Stimulated activated CD8-positive, alpha-beta memory T cell treated with anti-CD3 and anti-CD28 coated beads, Interleukin-2, amount 100 ng/mL, for 1 hour (primary cell): ENCODE measurements at places on chromosomes 3 and 15.

DNA sequence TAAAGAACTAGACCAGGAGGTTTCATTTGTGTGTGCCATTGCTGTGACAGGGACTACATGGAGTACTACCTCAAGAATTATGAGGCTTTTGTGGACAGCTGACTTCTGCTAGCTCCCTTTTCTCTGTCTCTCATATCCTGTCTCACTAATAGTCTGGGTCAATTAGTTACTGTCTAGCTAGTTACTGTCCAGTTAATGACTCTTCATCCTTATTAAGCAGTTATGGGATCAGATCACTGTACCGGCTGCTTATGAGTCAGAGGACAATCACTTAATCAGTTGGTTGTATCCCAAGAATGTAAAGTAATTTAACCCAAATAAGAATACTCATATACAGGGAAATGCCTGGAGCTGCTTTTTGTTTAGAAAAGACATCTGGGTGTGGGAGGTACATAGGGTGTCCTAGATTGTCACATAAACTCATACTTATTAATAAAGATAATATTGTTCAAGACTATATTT, 158.0 kb downstream of the CDIN1 start:
- DNase-seq: no peak

DNA sequence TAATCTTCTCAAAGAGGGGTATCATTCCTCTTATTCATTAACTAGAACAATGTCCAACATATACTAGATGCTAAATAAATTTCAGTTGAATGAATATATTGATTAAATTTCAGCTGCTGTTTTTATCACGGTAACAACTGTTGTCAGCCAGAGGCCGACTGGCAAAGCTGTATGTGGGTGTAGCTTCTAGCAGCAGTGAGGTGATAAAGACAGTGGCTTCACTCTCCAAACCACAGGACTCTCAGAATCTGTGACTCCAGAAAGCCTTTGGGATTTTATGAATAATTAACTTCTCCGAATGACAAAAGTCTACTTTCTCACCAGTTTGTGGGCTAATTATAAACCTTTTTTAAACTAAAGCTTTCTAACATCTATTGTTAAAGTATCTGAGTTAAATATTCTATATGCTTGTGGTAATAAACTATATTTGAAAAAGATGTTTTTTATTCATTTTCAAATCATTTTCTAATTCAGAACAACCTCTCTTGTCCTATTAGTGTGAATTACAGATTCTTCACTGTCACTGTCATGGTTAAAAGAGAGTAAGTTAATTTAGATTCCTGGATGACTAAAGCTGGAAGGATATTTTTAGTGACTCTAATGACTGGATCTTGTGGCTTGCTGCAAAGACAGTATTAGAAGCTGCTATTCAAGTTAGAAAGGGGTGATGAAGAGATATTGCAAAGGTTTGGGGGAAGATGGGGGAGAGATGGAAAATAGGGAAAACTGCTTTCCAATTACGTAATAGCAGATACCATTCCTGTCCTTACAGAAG, 796.4 kb upstream of the ARPP21 start:
- no peak for DNase-seq

DNA sequence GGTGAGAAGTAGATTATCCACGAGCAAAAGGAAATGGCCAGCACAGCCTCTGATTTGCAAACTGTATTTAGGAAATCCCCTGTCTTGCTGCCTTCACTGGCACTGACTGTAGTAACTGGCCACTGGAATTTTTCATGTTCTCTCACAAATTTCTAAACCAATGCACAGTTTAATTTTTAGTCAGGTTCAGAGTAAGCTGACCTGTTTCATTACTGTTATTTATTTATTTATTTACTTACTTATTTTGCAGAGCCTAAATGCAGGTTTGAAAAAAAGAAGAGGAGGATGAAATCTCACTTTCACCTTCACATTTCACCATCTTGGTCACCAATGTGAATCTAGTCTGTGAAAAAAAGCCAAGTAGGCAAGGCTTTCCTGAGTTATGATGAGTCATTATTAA, 291.0 kb downstream of the PLOD2 start:
- DNase-seq: no peak

DNA sequence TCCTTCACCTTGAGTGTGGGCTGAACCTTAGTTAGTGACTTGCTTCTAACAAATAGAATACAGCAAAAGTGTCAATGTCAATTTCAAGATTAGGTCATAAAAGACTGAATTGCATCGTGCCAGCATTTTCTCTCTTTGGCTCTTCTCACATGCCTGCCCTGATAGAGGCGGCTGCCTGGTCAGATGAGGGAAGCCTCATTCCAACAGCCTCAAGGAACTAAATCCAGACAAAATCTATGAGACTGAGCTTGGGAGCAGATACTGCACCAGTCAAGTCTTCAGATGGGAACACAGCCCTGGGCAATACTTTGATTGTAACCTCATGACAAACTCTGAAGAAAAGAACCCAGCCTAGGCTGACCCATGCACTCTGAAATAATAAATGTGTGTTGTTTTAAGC, 63.5 kb upstream of the MFGE8 start:
- DNase-seq: no peak

- no peak for DNase-seq
Measured at GRCh38 chr3:127424766-127425504, 137.1 kb upstream of the PRR20G start.

DNA sequence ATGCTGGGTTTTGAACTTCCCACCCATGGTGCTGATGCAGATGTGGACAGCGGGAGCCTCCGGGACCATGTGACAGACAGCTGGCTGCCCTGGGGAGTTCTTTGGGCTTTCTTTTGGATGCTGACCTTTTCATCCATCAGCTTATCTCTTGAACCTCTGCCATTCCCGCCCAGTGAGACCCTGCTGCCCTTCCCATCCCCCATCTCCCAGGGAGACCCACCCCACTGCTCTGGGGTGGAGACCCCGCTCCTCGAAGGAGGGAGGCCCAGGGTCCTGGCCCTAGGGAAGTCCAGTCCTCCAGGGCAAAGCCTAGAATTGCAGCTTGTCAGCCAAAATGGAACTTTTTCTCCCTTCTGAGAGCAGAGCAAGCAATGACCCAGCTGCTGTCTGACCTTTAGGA, 64.0 kb downstream of the ITGA11 start:
- DNase-seq: no peak

DNA sequence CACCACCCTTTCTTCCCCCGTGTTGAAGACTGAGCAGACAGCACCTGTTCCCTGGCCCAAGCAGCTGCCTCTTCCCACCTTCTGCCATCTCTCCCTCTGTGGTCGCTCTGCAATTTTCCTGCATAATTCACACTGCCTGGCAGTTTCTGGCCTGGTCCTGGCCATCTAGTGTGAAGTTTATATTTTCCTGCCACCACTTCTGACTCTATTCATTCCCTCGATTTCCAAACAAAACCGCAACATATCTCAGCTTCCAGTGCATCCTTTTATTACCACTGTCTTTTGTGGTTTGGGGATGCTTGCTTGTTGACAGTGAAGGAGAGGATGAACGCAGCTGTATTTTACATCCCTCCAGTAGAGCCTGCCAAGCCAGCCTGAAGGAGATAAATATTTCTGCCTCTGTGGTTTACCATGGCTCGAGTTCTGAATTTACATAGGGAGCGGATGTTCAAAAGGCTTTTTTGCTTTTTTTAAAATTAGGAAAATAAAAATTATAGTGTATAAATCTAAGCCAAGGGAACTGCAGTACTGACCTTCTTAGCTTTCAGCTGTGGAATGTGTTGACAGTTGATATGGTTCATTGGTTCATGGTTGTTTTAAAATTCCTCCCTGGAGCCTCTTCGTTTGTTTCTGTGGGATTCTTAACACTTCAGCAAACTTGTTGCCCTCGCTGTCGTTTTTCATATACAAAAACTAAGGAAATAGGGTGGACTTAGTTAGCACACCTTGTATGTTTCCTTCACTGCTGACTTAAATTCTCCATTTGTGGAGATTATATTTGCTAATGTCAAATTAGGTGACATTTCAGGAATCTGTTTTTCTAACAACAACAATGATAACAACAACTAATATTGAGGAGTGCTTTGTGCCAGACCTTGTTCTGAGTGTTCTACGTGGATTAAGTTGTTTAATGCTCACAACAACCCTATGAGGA, 250.5 kb downstream of the ADAMTSL3 start:
- no peak for DNase-seq

GRCh38 chr3:174460831-174461230, 398.3 kb upstream of the NAALADL2 start:
- no peak for DNase-seq

- DNase-seq: no peak
Measured at GRCh38 chr3:16338999-16339398, 74.0 kb downstream of the OXNAD1 start.

- DNase-seq: no peak
Measured at GRCh38 chr15:40069178-40070165, 30.5 kb upstream of the SRP14 start.

DNA sequence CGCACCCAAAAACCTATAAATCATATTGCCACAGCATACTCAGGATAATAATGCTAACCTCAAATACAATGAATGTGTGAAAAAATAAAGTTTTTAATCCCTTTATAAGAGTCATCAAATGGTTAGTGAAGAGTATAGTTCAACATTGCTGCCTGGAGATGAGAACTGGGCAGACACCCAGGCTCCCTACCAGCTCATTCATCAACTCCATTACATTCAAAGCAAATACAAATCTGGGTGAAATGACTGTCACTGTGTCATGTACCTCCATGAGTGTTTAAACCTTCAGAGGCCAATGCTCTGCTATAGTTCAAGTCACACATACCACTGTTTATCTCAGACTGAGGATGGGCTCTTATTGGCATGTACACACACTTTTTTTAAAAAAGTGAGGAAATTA, 167.2 kb upstream of the KCNMB2 start:
- DNase-seq: no peak

DNA sequence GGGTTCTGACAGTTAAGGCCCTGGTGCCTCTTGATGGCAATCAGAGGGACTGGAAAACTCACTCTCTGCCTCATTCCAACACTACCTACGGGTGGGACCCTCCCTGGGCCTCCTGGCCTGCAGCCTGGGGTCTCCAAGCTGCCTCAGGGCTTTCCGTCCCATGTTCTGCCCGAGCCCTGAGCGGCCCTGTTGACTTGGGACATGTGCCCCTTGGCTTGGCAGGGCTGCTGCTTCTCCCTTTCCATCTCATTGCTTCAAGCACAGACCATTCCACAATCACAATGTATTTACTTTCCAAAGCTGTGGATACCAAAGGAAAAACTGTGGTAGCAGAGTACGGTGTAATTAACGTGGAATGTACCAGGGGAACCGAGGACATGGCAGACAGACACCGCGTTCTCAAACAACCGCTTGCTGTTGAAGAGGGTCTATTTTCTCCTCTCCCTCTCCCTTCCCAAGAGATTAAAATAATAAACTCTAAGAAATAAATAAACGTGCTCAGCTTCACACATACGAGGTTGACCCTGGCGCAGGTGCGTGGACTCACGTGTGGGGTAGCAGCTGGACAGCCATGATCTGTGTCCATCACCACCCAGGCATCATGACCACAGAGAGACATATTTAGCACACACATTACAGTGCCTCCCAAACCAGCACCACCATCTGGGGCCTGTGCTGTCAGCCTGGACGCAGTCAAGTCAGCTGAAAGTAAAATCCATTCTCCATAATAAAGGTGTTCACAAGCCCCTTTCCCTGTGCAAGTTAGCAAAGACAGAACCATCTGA, 172.0 kb downstream of the XXYLT1 start:
- no peak for DNase-seq

GRCh38 chr3:71046791-71047190, 536.7 kb downstream of the FOXP1 start:
- DNase-seq: no peak

GRCh38 chr3:96192966-96193550, 621.3 kb upstream of the EPHA6 start:
- no peak for DNase-seq

- no peak for DNase-seq
Measured at GRCh38 chr15:85837011-85837433, 42.3 kb upstream of the KLHL25 start.

GRCh38 chr3:126493051-126493450, 17.4 kb upstream of the ZXDC start:
- DNase-seq: no peak

GRCh38 chr3:153169793-153170383, 7.9 kb downstream of the RAP2B start:
- DNase-seq: no peak

DNA sequence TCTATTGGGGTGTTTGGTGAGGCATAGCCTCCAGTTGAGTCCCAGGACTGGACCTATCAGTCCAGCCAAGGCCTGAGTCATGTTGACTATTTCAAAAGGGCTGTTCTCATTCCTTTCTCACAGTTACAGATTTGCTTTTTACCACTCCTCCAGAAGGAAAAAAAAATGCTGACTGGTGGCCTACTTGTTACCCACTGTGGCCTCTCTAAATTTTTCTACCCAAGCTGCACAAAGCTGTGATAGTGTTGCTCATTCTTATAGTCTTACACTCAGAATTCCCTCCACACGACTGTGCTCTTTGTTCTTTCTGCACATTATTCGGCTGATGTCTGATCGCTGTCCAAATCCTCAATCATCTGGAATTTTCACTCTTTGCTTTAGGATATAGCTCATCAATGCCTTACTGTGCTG, 1142.2 kb downstream of the IGSF11 start:
- no peak for DNase-seq

GRCh38 chr3:8301977-8302735, 199.5 kb upstream of the LMCD1 start:
- no peak for DNase-seq

GRCh38 chr3:156681002-156681401, 6.6 kb downstream of the TIPARP start:
- no peak for DNase-seq

DNA sequence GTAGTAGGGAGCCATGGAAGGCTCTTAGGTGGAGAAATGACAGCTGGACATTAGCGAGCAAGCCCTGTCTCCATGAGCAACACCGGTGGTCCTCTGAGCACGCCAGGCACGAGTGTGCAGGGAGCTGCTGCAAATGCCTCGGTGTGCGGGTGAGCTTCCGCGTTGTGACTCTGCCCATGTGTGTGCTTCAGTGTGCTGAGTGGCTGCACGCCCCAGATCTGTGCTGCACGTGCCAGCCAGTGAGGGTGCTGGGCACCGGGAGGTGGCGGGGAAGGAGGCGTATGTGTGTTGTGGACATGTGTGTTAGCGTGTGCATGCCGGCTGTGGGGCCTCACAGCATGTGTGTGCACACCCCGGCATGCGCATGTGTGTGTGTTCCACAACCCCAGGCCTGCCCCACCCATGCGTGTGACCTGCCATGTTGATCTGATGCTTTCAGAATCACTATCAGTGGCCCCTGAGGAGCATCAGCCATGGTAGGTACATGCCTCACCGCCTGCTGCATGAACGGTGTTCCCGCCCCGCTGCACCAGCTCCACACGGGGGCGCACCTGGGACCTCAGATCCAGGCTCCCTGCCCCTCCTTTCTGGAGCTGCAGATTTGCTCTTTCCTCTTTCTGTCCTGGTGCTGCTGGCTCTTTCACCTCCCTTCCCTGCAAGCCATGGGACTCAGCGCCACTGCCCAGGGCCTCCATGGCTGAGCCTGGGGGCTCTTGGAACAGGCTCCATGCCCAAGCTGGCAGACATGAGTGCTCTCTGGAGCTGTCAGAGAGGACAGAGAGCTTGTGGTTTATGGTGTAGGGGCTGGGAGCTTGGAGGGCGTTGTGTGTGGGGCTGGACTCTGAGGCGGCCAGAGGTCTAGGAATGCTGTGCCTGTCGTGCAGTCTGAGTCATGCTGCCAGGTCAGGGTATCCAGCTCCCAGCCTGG, 169.4 kb downstream of the TBC1D2B start:
- peak; percentile 12 for DNase-seq

- DNase-seq: no peak
Measured at GRCh38 chr3:195001261-195001660, 269.7 kb downstream of the XXYLT1 start.
